ENCODE measurements at places on chromosomes 13 and 19. TPM values are rescaled to one million over a fixed set of nuclear protein-coding genes. Genes with fewer than 3 reads are reported as not detected.

Gene CYP2S1
- total RNA-seq, result 10.3 TPM

Gene CYP4F2
- not detected for total RNA-seq

Gene FKBP8
- total RNA-seq, result 199 TPM

Gene METTL21C
- not detected for total RNA-seq

Gene TIMM44
- 77.2 TPM for total RNA-seq

Gene LHB
- total RNA-seq, result 0.68 TPM

Gene HTR2A
- under 0.01 TPM for total RNA-seq

Gene ADGRE3
- total RNA-seq, result not detected

Gene CEACAM7
- not detected for total RNA-seq

Gene ZNF583
- total RNA-seq, result 2.1 TPM

Gene PRKCSH
- total RNA-seq, result 88.3 TPM

Gene STX10
- total RNA-seq, result 162 TPM

Gene PALM3
- under 0.01 TPM for total RNA-seq

Gene MATK
- total RNA-seq, result not detected

Gene LRRC25
- not detected for total RNA-seq

Gene UFM1
- total RNA-seq, result 73.8 TPM

Gene BEST2
- total RNA-seq, result 0.10 TPM

Gene PLIN4
- not detected for total RNA-seq

Gene ERICH6B
- not detected for total RNA-seq

Gene ZFP30
- 21.8 TPM for total RNA-seq

Gene ZNF443
- total RNA-seq, result 4.8 TPM

Gene LIG1
- 54.3 TPM for total RNA-seq

Gene C3
- total RNA-seq, result 0.68 TPM

Gene ANKLE1
- total RNA-seq, result 1.3 TPM

Gene PRRG2
- total RNA-seq, result 0.10 TPM

Gene COMP
- 1.1 TPM for total RNA-seq
